ENCODE measurements at places on chromosomes 2 and 18. TPM values are rescaled to one million over a fixed set of nuclear protein-coding genes. Genes with fewer than 3 reads are reported as not detected.

Gene SPC25
- total RNA-seq, result 21.1 TPM

Gene NAT8
- not detected for total RNA-seq

Gene EHBP1
- total RNA-seq, result 46.1 TPM

DNA sequence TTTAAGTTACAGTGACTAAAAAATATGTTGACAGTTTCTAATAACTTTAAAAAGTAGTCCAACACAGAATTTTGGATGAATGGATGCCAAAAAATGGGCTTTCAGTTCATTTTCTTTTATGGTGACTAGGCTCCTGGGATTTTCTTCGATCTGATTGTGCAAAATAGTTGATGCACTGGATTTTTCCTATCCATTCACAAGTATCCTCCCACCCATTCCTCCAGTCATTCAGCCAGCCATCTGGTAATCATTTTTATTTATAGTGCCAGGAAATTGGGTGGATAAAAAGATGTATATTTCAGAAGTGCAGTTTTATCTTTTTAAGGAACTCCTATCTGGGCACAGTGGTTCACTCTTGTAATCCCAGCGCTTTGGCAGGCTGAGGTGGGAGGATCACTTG is 175.1 kb downstream of the PTPRM start:
- H3K27ac ChIP-seq, result no peak overlapping the region
- DNase-seq, result no peak
- H3K27me3 ChIP-seq, result no peaks in the 10 kb centered on the region
- no peak overlapping the region for H3K4me3 ChIP-seq
- no peaks in the 10 kb centered on the region for H3K4me1 ChIP-seq

DNA sequence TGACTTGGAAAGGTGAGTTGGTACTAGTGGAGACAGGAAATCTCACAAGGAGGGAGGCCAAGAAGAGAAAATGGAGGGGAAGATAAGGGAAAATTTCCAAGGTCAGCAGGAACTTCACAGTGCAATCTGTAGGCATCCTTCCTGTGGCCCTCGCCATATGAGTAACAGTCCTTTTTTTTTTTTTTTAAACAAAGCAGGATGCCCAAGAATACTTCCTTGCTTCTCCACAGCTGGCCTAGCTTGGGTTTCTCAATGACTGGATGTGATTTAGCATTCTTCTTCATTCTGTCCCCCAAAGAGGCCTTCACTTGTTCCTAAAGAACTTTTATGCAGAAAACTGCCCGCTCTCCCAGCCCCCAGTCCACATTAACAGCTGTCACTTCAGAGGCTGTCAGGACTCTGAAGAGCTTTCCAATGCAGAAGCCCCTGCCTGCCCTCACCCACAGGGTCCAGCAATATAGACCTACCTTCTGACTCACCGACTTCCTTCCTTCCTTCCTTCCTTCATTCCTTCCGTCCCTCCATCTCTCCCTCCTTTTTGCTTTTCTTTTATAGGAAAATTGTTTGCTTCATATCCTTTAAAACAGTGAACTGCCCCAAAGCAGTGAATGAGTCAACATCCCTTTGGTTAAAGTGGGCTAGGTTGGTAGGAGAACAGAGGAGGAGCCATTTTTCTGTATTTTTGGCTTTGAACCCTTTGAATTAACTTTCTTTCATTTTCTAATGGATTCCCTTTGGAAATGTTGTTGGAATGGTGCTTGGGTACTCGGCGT is 172.0 kb downstream of the MGAT5 start:
- DNase-seq, result no peak
- H3K4me3 ChIP-seq, result no peak overlapping the region
- no peaks in the 10 kb centered on the region for H3K36me3 ChIP-seq
- no peaks in the 10 kb centered on the region for H3K27me3 ChIP-seq
- no peaks in the 10 kb centered on the region for H3K4me1 ChIP-seq

- no peaks in the 10 kb centered on the region for H3K27me3 ChIP-seq
- no peak overlapping the region for H3K4me3 ChIP-seq
- no peaks in the 10 kb centered on the region for H3K36me3 ChIP-seq
- no peak overlapping the region for H3K27ac ChIP-seq
- H3K4me1 ChIP-seq, result no peaks in the 10 kb centered on the region
- no peak for DNase-seq
These were observed 52.8 kb downstream of the LDLRAD4 start for GRCh38 chr18:13271302-13271911.

DNA sequence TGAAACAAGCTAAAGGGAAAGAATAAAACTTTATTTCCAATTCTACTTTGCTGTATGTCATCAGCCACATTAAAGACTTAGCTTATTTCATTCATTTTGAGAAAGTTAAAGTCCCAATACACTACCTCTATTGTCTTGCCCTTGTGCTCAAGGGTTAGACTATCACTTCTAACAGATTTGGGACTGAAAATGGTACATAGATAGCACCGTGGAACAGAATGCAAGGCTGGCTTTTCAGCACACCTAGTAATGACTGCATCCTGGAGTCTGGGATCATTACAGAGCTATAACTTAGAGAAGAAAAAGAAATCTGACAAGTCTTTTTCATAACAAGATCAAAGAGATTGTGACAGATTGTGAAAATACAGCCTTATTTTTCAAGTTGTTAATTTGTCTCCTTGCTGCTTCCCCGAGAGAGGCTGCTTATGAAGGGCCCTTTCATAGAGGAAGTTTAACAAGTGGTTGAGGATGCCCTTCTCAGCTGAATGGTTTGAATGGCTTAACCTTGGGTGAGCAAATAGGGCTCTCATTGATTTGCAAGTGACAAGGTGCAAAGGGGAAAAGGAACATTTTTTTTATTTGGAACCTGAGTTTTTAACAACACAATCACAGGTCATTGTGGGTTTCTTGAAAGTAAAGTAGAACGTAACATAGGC is 371.8 kb downstream of the EPHA4 start:
- H3K4me3 ChIP-seq, result no peak overlapping the region
- DNase-seq, result no peak
- H3K27me3 ChIP-seq, result no peaks in the 10 kb centered on the region
- no peaks in the 10 kb centered on the region for H3K4me1 ChIP-seq
- H3K27ac ChIP-seq, result no peak overlapping the region

GRCh38 chr2:188788621-188789020 is 185.6 kb upstream of the COL3A1 start:
- DNase-seq, result no peak
- no peaks in the 10 kb centered on the region for H3K36me3 ChIP-seq
- H3K27ac ChIP-seq, result no peak overlapping the region
- H3K27me3 ChIP-seq, result no peaks in the 10 kb centered on the region
- no peak overlapping the region for H3K4me3 ChIP-seq
